ENCODE measurements at places on chromosomes 16 and 17. TPM values are rescaled to one million over a fixed set of nuclear protein-coding genes. Genes with fewer than 3 reads are reported as not detected.
A peak's percentile ranks its signal among the peaks of the same experiment; 100 is the strongest.

Gene NUPR1
- total RNA-seq: 21.3 TPM

DNA sequence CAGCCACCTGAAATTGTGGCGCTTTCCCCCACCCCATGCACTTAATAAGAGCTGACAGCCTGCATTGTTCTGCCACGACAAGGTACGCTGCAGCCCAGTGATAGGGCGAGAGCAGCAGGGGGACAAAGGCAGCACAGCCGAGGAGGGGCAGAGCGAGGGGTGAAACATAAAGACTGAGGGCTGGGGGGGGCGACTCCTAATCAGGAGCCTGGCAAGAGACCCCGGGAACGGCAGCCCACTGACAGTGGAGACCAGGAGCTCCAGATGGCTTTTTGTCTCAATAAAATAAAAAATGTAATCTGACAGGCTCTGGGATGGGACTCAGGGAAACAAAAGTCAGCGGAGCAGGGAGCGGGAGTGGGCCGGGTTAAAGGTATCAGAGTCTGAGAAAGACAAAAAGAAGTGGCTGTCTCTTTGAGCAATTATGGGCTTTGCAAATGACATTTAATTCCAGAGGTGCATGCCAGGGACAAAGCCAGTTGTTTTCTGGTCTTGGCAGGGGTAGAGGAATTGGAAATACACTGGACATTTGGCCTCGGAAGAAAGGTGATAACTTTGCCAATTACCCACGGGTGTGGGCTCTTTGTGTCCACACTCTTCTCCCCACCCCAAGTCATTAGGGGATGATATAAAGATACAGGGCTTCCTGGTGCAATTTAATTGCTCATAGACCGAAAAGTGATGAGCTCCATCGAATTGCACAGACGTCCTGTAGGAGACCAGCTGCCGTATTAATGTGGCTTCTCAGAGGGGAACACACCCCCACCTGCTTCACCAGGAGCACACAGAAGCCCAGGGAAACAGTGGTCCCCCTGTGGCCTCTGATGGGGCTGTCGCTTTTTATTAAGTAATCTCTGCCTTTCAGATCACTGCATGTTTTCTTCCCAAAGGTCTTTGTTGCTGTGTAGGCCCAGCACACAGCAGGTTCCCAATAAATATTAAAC, 17.6 kb upstream of the CCDC182 start:
- no peak for DNase-seq

DNA sequence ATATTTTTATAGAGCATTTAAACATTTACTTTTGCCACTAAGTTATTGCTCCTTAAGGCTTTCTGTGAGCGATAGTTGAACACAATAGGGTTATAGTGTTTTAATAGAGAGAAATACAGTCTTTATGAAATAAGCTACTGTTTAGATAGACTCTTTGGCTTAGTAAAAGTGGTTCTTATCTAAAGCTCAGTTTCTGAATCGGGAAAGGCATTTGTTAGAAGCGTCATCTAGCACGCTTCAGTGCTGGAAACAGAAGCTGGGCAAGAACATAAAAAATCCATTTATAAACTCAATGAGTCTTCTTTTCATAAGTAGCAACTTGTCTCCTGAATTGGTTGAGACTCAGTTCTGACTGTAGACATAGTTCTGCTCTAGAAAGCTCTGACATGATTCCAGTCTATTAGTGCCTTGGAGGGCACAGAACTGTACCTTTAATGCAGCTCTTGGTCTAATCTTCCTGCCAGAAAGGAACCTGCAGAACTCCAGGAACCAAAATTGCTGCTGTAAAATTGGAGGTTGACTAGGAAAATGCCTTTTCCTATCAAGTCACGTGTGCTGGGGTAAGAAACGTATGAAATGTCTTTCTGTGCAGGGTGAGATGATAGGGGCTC, 55.4 kb upstream of the DNAJA2 start:
- no peak for DNase-seq

DNA sequence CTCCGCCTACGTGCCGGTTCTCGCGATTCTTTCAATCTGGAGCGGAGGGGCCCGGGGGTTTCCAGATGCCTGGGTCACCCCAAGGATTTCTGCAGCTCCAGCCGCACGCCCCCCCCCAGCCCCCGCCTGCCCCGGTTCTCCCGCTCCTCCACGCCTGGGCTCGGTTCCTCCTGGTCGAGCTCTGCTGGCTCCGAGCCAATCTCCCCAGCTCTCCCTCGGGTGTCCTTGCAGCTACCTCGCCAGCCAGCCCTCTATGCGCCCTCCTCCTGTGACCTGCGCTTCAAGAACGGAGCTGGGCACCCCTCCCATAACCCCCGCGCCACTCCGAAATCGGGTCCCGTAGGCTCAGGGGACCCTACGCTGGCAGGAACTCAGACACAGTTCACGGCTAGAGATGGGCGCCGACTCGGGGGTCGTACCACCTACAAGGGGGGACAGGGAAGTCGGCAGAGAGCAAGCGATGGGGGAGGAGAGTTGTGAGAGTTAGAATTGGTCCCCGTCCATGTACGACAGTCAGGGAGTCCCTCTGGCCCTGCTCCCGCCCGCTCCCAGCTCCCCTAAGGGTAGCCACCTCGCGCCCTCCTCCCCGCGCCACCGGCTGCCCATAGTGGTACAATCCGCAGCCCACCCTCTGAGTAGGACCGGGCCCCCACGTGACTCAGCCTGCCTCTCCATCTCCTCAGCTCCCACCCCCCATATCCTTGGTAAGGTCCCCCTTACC, 961 bp downstream of the FGF11 start:
- DNase-seq: no peak

Gene TMEM114
- not detected for total RNA-seq

- DNase-seq: no peak
These were observed 6.5 kb downstream of the CHD9 start for GRCh38 chr16:53061256-53061655.

Gene SPATA22
- total RNA-seq: not detected

Gene SYT17
- total RNA-seq: 45.2 TPM

DNA sequence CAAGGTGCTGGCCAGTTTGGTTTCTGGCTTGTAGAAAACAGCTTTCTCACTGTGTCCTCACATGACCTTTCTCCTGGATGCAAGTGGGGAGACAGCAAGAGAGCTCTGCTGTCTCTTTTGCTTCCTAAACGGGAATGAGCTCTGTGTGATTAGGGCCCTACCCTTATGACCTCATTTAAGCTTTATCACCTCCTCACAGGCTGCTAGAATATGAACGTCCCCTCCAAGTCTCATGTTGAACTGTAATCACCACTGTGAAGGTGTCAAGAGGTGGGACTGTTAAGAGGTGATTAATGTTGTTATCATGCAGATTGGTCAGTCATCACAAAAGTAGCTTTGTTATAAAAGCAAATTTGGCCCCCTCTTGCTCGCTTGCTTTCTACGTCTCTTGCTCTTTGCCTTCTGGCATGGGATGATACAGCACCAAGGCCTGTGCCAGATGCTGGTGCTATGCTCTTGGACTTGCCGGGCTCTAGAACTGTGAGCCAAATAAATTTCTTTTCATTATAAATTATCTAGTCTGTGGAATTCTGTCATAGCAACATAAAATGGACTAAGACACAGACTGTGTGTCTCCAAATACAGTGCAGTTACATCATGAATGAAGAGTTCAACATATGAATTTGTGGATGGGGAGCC, 14.8 kb upstream of the POLR3E start:
- DNase-seq: no peak

Gene CTRB2
- not detected for total RNA-seq

Gene TEPSIN
- total RNA-seq: 35.0 TPM

Gene ZNF263
- total RNA-seq: 36.8 TPM

DNA sequence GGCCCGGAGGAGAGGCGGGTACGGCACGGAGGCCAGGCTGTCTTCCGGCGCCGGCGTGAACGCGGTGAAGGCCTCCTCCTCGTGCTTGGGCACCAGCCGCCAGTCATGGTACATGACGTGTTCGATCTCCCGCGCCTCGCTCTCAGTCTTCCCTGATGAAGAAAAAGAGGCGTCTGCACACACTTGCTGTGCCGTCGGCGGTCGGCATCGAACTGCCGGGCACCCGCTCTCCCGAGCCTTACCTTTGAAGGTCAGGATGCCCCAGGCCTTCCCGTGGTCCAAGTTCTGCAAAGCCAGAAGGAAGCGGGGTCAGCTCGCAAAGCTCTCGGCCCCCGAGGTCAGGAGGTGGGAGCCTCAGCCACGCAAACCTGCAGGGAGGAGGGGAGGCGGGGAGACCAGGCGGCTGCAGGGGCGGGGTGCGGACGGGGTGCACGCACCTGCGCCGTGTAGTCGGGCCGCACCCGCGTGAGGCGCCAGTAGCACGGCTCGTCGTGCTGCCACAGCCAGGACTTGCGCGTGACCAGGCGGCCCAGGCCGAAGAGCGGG, at the start of gene EME2:
EME2 (plus strand) TSS at position 449 of the 546 bp plus-strand sequence. CDS start 418 bp downstream, outside the sequence.
- peak; percentile 37 for DNase-seq

Gene CCL18
- not detected for total RNA-seq

Gene GSDMA
- 0.35 TPM for total RNA-seq

- no peak for DNase-seq
These were observed 214.6 kb downstream of the SNX29 start for GRCh38 chr16:12191102-12191501.

- peak; percentile 71 for DNase-seq
These were observed 49.7 kb downstream of the TUBD1 start for GRCh38 chr17:59842901-59843652.

Gene AOC2
- total RNA-seq: 3.7 TPM

- DNase-seq: peak; percentile 25
These were observed 26.4 kb downstream of the TMEM235 start for GRCh38 chr17:78257810-78258322.

GRCh38 chr17:57255776-57256681, at the start of gene MSI2:
Gene MSI2 (plus strand): TSS chr17:57256523. CDS start chr17:57256743, 220 bp downstream.
- peak; percentile 39 for DNase-seq

Gene SYCE1L
- total RNA-seq: 6.2 TPM

DNA sequence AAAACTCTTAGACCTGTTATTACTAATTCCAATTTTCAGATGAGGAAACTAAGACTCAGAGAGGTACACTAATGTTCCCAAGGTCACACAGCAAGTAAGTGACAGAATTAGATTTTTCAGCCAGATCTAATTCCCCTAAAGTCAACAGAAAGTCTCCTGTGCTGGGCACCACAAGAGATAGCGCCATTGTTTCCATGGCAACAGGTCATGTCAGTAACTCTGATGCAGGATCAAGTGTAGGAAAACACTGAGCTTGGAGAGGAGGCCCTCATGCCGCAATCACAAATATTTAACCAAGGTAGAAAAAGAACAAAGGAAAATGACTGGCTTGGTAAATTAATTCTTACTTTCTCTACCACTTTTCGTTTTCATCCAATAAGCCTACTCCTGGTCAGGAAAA, 166.0 kb upstream of the CDH13 start:
- no peak for DNase-seq

All from PC-9 (cell line).